ENCODE measurements at places on chromosomes 11 and 22. TPM values are rescaled to one million over a fixed set of nuclear protein-coding genes. Genes with fewer than 3 reads are reported as not detected.
A peak's percentile ranks its signal among the peaks of the same experiment; 100 is the strongest.

DNA sequence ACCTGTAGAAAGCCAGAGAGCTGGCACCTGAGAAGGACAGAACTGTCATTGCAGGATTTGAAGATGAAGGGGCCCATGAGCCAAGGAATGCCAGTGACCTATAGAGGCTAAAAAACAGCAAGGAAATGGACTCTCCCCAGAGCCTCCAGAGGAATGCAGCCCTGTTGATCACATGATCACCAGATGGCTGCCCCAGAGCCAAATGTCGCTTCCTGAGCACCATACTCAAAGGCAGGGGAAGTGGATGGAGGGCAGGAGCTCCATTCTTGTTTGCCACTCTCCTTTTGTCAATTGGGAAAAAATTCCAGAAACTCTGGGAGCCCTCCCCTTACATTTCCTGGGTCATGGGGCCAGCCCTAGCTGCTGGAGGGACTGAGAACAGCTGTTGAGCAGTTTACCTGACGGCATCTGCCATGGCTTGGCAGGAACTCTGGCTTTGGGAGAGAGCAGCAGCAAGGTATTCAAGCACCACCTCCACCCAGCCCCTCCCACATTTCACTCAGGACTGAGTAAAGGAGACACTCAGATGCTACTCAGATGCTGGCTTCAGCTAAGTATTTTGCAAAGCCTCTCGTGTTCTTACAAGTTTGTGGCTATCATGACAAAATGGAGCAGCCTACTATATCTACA, 46.9 kb downstream of the DKK3 start:
- DNase-seq = no peak

GRCh38 chr11:107118025-107118720, 99.9 kb upstream of the GUCY1A2 start:
- DNase-seq = no peak

- DNase-seq = no peak
These were observed 32.1 kb upstream of the ACR start for GRCh38 chr22:50705851-50706351.

DNA sequence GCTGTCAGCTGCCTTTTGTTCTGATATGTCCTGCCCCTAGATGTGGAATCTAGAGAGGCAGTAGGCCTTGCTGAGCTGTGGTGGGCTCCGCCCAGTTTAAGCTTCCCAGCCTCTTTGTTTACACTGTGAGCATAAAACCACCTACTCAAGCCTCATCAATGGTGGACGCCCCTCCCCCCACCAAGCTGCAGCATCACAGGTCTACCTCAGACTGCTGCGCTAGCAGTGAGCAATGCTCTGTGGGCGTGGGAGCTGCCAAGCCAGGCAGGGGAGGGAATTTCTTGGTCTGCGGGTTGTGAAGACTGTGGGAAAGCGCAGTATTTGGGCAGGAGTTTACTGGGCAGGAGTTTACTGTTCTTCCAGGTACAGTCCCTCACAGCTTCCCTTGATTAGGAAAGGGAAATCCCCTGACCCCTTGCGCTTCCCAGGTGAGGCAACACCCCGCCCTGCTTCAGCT, 98.5 kb downstream of the SMCO4 start:
- peak; percentile 7 for DNase-seq

LMNTD2 gene
- total RNA-seq = 3.4 TPM

DNA sequence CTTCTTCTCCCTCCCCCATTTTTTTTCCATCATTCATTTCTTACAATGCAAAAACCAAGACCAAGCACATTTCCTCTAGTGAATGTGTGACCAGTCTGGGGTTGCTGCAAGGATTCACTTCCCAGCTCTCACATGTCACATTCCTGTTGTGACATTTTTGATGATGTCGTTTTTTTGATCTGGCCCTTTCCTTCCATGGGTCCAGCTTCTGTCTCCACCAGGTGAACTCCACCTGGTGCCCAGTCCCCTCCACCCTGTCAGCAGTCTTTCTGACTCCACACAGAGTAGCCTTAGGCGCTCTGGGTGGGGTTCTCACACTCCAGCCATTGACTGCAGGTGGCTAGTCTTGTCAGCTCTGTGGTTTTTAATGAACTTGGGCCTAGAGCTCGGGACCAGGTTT, 15.6 kb downstream of the PANX1 start:
- DNase-seq = no peak

FAM180B gene
- total RNA-seq = 0.25 TPM

GRCh38 chr11:87454241-87454640, 416.5 kb downstream of the TMEM135 start:
- no peak for DNase-seq

DNA sequence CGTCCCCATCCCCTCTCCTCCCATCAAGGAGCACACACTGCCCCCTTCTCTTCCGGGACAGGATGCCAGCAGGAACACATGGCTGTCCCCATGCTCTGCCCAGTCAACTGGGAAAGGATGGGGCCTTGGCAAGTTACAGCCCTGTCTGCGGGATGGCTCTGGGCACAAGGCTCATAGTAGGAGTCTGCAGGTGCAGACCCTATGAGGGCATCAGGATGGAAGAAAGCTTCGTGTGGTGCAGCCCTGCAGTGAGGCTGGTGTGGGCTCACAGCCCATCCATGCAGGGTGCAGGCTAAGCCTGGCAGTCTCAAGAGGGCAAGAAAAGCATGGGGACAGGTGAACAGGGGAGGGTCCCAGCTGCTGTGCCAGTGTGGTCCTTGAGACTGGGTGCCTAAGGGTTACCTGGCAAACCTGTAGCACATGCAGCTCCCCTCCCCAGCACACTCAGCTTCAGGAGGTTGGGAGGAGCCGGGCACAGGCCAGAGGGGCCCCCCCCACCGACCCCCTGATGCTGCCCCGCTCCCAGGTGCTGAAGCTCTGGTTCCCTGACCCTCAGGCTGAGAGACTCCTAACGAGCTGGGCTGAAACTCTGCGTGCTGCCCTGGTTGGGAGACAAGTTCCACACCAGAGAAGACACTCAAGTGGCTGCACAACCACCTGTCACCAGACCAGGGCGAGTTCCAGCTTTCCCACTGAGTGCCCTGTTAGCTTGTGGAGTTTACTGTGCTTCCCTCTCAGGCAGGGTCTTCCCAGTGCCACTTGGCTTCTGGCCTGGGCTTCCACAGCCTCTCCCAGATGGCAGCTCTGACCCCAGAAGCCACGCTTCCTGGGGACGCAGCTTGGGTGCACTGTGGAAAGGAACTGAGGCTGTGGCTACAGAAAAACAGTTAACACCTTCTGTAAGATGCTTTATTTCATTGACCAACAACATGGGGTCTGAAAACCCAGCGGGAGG, 3.3 kb upstream of the SCARF2 start:
- no peak for DNase-seq

- DNase-seq = no peak
These were observed 56.8 kb upstream of the ALX4 start for GRCh38 chr11:44366741-44367140.

GRCh38 chr11:128190312-128190711, 397.0 kb downstream of the ETS1 start:
- DNase-seq = no peak

EHF gene
- not detected for total RNA-seq

DNA sequence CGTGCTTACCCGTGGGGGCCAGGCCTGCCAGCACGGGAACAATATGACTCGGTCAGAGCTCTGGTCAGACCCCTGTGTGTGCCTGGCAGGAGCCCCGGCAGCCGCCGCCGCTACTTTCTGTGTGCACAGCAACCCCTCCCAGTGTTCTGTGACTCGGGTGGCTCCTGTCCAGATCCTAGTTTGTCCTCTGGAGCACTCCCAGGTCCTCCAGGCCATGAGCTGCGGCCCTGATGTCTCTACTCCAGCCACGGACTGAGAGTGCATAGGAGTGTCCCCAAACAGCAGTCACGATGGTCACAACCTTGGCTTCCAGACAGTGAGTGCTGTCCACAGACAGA, 3.2 kb downstream of the NDUFS8 start:
- no peak for DNase-seq

GRCh38 chr11:60989093-60989650, 17.7 kb downstream of the CD6 start:
- DNase-seq = no peak

DNA sequence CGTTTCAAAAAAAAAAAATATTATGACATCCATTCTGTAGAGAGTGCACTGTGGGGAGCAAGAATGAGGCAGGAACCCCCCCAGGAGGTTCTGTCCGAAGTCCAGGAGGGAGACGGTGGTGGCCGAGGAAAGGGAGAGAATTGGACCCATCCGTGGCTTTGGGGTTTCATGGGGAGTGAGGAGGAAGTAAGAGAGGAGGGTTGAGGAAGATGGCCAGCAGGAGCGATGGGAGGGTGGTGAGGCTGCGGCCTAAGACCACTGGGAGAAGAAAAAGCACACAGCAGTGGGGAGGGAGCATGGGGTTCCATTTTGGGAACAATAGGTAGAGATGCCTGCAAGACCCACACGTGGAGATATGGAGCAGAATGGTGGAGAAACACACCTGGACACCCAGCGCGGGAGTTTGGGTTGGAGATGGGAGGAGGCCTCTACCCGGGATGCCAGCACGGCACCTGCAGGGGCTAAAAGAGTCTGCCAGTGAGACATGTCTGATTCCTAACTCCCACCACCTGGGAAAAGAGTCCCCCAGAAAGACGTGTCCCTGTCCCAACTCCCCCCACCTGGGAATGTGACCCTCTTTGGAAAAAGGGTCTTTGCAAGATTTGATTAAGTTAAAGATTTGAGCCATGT, 72.5 kb upstream of the SHANK2 start:
- DNase-seq = no peak

DBX1 gene
- total RNA-seq = not detected

DNA sequence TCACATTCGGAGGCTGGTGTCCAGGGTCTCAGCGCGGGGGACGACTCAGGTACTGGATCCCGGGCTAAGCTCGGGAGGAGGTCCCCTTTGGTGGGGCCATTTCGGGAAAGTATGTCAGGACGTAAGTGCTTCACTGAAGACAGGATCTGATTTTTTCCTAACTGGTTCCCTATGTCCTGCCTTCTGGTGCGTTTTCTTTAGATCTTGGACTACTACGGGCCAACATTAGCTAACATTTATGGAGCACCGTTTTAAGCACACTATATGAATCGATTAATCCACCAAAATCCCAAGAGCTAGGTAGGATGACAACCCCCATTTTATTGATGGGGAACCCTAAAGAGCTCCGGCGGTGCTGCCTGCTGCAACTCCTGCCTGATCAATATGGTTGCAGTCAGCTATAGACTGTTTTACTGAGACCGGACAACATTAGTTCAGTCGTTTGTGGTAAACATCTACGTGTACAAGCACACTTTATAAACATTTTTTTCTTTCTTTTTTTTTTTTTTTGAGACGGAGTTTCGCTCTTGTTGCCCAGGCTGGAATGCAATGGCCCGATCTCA, 17.0 kb upstream of the WDR74 start:
- DNase-seq = peak; percentile 26

DNA sequence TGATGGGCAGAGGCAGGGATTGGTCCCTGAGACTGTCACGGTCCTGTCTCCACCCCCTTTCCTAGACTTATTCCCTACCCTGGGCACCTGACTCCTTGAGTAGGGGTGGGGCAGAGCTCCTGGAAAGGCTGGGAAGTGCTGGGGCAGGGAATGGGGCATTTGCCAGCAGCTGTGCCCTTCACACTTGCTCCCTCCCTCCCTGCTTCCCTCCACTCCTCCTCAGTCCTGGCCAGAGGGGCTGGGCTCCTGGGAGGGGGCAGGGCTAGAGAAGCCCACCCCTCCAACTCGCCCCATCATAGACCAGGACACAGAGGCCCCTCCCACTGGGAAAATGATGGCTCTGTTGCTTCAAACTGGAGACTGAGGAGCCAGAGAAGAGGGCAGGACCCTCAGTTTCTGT, 11.6 kb downstream of the SCN2B start:
- no peak for DNase-seq

GRCh38 chr11:133985981-133986944, 29.5 kb upstream of the IGSF9B start:
- no peak for DNase-seq

- no peak for DNase-seq
These were observed 2.2 kb downstream of the TNKS1BP1 start for GRCh38 chr11:57322256-57323166.

ST13 gene
- total RNA-seq = 180 TPM

DNA sequence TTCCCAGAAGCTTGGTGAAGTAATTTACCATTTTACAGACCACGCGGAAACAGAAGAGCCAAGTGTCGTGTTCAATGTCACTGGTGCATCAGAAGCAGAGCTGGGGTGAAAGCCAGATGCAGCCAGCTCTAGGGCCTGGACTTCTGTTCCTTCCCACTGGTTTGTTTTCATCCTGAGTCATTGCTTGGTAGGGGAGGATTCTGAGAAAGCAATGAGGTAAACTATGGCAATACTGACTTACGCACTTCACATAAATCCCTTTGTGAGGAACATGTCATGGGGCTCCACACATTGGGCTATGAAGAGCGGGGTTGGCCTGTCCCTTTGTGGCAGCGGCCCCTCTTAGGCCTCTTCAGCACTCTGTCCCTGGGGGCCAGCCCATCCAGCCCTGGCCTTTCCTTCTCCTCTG, 52.4 kb upstream of the RBFOX2 start:
- DNase-seq = no peak

DNA sequence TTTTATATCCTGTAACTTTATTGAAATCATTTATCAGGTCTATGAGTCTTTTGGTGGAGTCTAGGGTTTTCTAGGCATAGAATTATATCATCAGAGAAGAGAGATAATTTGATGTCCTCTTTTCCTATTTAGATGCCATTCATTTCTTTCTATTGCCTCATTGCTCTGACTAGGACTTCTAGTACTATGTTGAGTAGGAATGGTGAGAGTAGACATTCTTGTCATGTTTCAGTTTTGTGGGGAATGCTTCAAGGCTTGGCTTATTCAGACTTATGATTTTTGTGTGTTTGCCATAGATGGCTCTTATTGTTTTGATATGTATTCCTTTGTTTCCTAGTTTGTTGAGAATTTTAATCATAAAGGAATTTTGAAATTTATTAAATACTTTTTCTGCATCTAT, 1078.3 kb downstream of the FAM181B start:
- DNase-seq = no peak

FREY1 gene
- total RNA-seq = 3.9 TPM

NRGN gene
- total RNA-seq = 8.9 TPM

TRPM5 gene
- 0.07 TPM for total RNA-seq

GRCh38 chr11:64842366-64842759, 2.1 kb downstream of the CDC42BPG start:
- no peak for DNase-seq

- no peak for DNase-seq
These were observed 570.3 kb downstream of the MN1 start for GRCh38 chr22:27231266-27231665.

GRCh38 chr11:125345421-125346178, 150.5 kb downstream of the FEZ1 start:
- DNase-seq = peak; percentile 42

VPREB3 gene
- not detected for total RNA-seq

TH gene
- total RNA-seq = not detected

GRAP2 gene
- 138 TPM for total RNA-seq

Measured in activated CD4-positive, alpha-beta T cell treated with anti-CD3 and anti-CD28 coated beads, Interleukin-2, amount 10 ng/mL, durations not matched to agents 7 days and 5 days (primary cell).